GM04504 (cell line): ENCODE measurements at places on chromosomes 12 and 14.

- DNase-seq: no peak
Observed at GRCh38 chr14:89743828-89744227, 210.7 kb downstream of the EFCAB11 start.

DNA sequence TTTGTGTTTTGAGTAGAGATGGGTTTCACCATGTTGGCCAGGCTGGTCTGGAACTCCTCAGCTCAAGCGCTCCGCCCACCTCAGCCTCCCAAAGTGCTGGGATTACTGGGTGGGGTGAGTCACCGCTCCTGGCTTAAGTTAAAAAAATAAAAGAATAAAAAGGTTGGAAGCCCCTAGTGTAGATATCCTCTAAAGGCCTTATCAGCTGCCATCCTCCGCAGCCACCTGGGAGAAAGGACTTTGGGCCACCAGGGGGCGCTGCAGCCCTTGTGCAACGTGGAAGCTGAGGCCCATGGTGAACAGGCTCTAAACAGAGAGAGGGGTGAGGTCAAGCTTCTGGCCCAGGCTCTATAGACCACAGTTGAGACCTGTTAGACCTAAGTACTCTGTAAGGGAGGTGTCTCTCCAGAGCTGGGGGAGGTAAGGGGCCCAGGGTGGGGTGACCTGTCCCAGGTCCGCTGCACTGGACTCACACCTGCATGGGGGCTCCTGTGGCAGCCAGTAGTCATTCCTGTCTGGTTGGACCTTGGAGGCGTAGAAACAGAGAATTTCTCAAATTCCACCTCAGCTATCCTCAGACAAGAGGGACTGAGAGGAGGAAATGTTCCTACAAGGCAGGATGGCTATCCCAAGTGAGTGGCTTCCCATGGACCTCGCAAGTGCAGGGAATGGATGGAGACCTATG is 14.0 kb upstream of the RACGAP1 start:
- DNase-seq: no peak

DNA sequence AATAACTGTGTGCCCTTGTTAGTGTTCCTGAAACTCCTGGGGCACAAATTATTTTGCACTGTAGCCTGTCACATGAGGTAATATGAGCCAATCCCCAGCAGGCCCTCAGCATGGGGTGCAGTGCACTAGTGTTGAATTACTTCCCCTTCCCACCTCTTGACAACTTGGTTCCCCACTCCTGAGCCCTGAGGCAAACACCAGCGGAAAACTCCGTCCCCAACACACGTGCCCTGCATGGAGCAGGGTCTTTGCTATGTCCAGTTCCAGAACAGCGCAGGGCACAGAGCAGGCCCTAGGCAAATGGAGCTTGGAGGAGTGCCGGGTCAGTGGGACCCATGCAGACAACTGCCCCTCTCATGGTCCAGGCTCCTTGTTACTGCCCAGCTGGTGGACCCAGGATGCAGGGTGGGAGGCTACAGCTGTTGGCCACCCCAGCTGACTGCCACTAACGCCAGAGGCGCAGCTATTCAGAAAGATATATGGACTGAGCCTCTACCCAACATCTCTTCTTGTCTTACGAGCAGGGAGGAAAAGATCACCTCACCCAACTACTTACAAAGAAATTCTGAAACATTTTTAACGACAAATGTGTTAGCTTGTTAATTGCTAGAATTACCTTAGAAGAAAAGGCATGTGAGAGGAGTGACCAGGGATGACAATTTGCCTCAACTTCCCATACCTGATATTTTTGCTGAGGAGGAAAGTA is 71.6 kb downstream of the NT5DC3 start:
- no peak for DNase-seq

DNA sequence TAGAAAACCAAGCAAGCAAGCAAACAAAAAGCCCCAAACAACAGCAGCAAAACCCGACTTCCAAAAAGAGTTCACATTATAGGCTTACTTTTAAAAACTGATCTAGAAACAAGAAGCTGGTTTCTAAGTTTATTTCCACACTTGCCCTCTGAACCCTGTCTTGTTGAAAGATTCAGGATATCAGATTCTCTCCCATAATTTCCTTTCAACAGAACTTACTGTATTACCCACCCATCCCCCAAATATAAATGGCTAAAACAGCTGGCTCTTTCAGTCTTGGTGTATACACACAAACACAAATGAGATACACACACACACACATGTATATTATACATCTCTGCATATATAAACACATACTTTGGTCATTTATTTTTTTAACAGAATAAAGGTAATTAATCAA is 460.9 kb downstream of the ZFP36L1 start:
- no peak for DNase-seq

- no peak for DNase-seq
Observed at GRCh38 chr14:21033133-21033698, 1.4 kb downstream of the RNASE13 start.

DNA sequence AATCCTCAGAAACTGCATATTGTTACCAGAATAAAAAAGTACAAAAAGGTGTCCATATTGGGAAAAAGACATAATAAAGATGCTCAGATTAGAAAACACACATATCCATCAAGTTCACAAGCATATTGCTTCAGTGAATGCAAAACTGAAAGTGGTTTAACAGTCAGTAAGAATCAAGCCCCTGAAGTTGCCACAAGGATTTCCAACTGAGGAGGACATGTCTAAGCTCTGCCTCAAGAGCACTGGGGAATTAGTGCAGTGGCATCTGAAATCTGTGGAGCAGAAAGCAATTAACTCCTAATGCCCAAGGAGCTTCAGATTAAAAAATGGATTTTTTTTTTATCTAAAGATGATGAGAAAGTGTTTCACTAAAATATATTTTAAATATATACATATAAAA is 113.2 kb downstream of the DENND5B start:
- no peak for DNase-seq

DNA sequence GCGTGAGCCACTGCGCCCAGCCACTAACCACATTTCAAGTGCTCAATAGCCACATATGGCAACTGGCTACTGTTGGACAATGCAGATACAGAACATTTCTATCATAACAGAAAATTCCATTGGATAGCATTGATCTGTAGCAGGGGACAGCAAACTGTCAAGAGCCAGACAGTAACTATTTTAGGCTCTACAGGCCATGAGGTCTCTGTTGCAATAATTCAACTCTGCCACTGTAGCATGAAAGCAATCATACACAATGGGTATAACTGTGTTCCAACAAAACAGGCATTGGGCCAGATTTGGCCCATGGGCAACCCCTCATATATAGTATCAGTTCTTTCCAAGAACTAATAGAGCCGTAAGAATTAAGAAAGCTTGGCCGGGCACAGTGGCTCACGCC is 8.0 kb downstream of the CSRNP2 start:
- no peak for DNase-seq

- no peak for DNase-seq
Observed at GRCh38 chr14:69559581-69560011, 15.1 kb downstream of the CCDC177 start.
